ENCODE measurements at places on chromosomes 5 and 9. TPM values are rescaled to one million over a fixed set of nuclear protein-coding genes. Genes with fewer than 3 reads are reported as not detected.

DNA sequence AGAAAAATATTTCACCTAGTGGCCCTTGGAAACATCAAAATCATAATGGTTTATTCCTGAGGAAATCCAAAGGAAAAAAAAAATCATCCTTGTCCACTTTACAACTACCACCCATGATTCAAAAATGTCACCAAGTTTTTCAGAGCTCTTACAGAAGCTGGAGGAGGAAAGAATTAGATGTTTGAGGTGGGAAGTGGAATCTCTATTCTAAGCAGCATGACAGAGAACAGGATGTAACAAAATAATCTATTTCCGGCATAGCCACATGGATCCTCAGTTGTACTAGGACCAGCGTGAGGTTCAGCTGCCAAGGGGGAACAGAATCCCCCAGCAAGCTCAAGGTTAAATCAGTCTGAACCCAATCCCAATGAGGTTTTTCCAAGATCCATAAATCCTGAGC, 40.2 kb downstream of the FBXW11 start:
- no peaks in the 10 kb centered on the region for H3K36me3 ChIP-seq
- peak overlapping the region; percentile 52 for H3K27ac ChIP-seq
- no peak for DNase-seq
- no peak overlapping the region for H3K4me3 ChIP-seq
- H3K27me3 ChIP-seq = no peaks in the 10 kb centered on the region
- H3K4me1 ChIP-seq = peaks cover 77% of the 10 kb centered on the region

GRCh38 chr5:73365301-73365853, 83.2 kb downstream of the FOXD1 start:
- H3K4me1 ChIP-seq = no peaks in the 10 kb centered on the region
- peaks cover 82% of the 10 kb centered on the region for H3K27me3 ChIP-seq
- no peak overlapping the region for H3K4me3 ChIP-seq
- no peaks in the 10 kb centered on the region for H3K36me3 ChIP-seq
- H3K27ac ChIP-seq = no peak overlapping the region
- DNase-seq = no peak

DNA sequence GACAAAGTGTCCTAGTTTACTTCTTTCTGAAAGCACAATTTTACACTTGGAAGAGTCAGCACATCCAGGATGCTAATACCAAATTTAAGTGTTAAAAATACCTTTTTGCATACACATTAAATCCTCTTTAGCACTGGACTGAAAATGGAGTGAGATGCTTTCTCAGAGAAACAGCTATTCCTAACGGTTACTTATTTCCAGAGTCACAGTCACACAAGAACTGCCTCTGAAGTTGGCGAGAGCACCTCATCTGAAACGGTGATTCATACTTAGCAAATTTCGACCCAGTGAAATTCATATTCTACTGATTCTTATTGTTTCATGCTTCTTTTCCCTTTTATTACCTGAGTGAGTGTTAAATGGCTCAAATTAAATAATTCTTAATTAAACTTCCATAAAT, 12.2 kb downstream of the CDH18 start:
- no peaks in the 10 kb centered on the region for H3K4me1 ChIP-seq
- no peak overlapping the region for H3K27ac ChIP-seq
- no peak overlapping the region for H3K4me3 ChIP-seq
- no peaks in the 10 kb centered on the region for H3K27me3 ChIP-seq

ABO gene
- 2.3 TPM for total RNA-seq

TYRP1 gene
- total RNA-seq = 74.1 TPM

NUTM2F gene
- total RNA-seq = not detected
